ENCODE measurements at places on chromosomes 2 and 18.

DNA sequence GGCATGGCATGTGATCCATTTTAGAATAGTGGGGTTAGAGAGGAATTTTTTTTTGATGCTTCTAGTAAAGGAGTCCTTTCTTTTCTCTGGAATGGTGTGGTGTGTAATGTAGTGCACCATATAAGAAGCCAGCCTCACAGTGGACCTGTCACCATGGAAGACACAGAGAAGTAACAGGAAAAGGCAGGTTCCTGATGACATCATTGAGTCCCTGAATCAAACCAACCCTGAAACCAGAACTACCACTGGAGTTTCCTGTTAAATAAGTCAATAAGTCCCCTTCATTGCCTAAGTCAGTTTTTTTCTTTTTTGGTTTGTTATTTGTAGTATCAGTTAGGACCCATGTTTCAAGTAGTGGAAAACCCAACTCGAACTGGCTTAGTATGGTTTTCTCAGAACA, 11.9 kb downstream of the ADCYAP1 start:
- H3K4me1 ChIP-seq, result no peaks in the 10 kb centered on the region
- no peak overlapping the region for H3K4me3 ChIP-seq
- DNase-seq, result no peak

DNA sequence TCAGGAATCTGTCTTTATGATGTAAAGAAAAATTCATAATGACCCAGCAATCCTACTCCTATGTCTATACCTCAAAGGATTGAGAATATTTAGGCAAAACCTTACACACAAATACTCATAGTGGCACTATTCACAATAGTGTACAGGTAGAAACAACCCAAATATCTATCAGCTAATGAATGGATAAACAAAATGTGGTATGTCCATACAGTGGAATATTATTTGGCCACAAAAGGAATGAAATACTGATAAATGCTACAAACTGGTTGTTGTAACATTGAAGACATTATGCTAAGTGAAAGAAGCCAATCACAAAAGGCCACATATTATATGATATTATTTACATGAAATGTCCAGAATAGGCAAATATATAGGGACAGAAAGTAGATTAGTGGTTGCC, 24.7 kb downstream of the PDK1 start:
- H3K36me3 ChIP-seq, result peaks cover 4% of the 10 kb centered on the region
- no peak overlapping the region for H3K27ac ChIP-seq
- no peak for DNase-seq
- no peak overlapping the region for H3K4me3 ChIP-seq
- no peaks in the 10 kb centered on the region for H3K27me3 ChIP-seq
- no peaks in the 10 kb centered on the region for H3K4me1 ChIP-seq

GRCh38 chr2:30046979-30047378, 99.8 kb upstream of the YPEL5 start:
- peaks cover 74% of the 10 kb centered on the region for H3K27me3 ChIP-seq
- no peaks in the 10 kb centered on the region for H3K4me1 ChIP-seq
- DNase-seq, result no peak
- no peaks in the 10 kb centered on the region for H3K36me3 ChIP-seq
- H3K4me3 ChIP-seq, result no peak overlapping the region

- no peak for DNase-seq
- no peak overlapping the region for H3K4me3 ChIP-seq
- H3K27me3 ChIP-seq, result peaks cover 7% of the 10 kb centered on the region
- H3K27ac ChIP-seq, result no peak overlapping the region
These were observed 392.8 kb upstream of the MEIS1 start for GRCh38 chr2:66041902-66042657.

- H3K4me1 ChIP-seq, result peaks cover 4% of the 10 kb centered on the region
- no peaks in the 10 kb centered on the region for H3K36me3 ChIP-seq
- H3K4me3 ChIP-seq, result no peak overlapping the region
These were observed 424.0 kb downstream of the DSC3 start for GRCh38 chr18:30618567-30618966.

DNA sequence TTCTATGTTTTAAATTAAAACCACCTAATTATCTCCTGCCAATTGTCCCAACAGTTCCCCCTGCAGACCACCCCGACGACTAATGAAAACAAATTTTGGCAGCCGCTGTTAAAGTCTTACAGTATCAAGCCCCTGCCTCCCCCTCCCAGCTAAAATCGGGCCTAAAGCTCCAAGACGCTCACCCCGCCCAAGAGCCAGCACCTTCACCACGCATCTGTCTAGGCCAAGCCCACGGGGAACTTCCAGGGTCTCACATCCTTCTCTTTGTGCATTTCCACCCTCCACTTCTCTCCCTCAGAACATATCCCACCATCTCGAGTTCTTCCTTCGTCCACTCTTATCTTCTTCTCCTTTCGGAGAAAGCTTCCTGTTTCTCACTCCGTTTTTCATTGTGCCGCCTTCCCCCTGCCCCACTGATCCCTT, 445 bp downstream of the PRPF40A start:
- H3K27ac ChIP-seq, result peak overlapping the region; percentile 89
- H3K36me3 ChIP-seq, result peaks cover 33% of the 10 kb centered on the region
- no peak for DNase-seq
- H3K4me3 ChIP-seq, result peak overlapping the region; percentile 95
- H3K4me1 ChIP-seq, result peaks cover 3% of the 10 kb centered on the region

GRCh38 chr2:233940376-233941276, 23.5 kb downstream of the TRPM8 start:
- no peaks in the 10 kb centered on the region for H3K36me3 ChIP-seq
- H3K4me1 ChIP-seq, result no peaks in the 10 kb centered on the region
- H3K27ac ChIP-seq, result no peak overlapping the region
- no peak overlapping the region for H3K4me3 ChIP-seq

- peak overlapping the region; percentile 100 for H3K27ac ChIP-seq
- H3K36me3 ChIP-seq, result no peaks in the 10 kb centered on the region
- no peaks in the 10 kb centered on the region for H3K27me3 ChIP-seq
- DNase-seq, result no peak
These were observed 175.7 kb downstream of the TGIF1 start for GRCh38 chr18:3625742-3626091.

DNA sequence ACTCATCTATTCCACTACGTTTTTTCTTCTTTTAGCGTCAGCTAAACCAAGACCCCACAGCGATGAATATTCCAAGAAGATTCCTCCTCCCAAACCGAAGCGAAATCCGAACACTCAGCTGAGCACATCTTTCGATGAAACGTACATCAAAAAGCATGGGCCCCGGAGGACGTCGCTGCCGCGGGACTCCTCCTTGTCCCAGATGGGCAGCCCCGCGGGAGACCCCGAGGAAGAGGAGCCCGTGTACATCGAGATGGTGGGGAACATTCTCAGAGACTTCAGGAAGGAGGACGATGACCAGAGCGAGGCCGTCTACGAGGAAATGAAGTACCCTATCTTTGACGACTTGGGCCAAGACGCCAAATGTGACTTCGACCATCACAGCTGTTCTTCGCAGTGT, 182.4 kb downstream of the NYAP2 start:
- no peak overlapping the region for H3K27ac ChIP-seq
- H3K4me1 ChIP-seq, result no peaks in the 10 kb centered on the region
- no peak for DNase-seq
- no peaks in the 10 kb centered on the region for H3K36me3 ChIP-seq
- H3K27me3 ChIP-seq, result no peaks in the 10 kb centered on the region

- H3K36me3 ChIP-seq, result no peaks in the 10 kb centered on the region
- H3K4me1 ChIP-seq, result peaks cover 24% of the 10 kb centered on the region
- H3K27me3 ChIP-seq, result no peaks in the 10 kb centered on the region
- DNase-seq, result no peak
- no peak overlapping the region for H3K4me3 ChIP-seq
These were observed 10.1 kb downstream of the METAP1D start for GRCh38 chr2:172009823-172010222.

DNA sequence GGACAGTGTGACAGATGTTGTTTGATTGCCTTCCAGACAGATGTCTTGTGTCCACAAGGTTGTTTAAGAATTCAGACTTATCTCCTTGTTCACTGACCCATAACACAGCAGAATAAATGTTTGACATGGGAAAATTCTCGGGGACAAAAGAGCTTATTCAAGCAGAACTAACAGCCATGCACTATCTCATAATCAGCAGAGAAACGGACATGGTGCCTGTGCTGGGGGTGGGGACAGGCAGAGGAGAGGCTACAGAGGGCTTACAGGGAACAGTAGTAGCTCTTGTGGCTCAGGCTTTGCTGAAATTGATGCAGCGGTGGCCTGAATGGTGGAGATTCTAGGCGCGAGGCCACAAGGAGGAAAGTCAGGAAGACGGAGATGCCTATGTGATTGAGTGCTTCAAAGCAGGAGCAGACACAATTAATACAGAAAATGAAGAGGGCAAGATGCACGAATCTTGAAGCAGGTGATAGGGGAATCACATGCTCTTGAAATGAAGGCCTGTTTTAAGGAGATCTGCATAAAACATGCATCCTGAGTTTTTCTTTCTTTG, 62.0 kb upstream of the CAB39 start:
- H3K4me1 ChIP-seq, result no peaks in the 10 kb centered on the region
- no peak overlapping the region for H3K4me3 ChIP-seq
- H3K27ac ChIP-seq, result no peak overlapping the region
- no peaks in the 10 kb centered on the region for H3K27me3 ChIP-seq

DNA sequence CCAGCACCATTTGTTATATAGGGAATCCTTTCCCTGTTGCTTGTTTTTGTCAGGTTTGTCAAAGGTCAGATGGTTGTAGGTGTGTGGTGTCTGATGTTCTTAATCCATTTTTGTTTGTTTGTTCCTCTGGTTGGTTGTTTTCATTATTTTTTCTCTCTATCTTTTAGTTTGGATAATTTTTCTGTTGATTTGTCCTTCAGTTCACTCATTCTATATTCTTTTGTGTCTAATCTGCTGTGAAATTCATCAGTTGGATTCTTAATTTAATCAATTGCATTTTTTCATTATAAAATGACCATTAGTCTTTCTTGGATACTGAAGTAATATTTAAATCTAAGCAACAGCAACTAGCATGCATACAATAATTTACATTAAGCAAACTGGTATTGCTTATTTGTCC, 206.7 kb upstream of the TRIB2 start:
- H3K27ac ChIP-seq, result no peak overlapping the region
- H3K4me1 ChIP-seq, result no peaks in the 10 kb centered on the region
- H3K36me3 ChIP-seq, result no peaks in the 10 kb centered on the region
- H3K4me3 ChIP-seq, result no peak overlapping the region
- no peak for DNase-seq

GRCh38 chr2:119029297-119029696, 87.3 kb downstream of the MARCO start:
- no peak for DNase-seq
- H3K4me1 ChIP-seq, result no peaks in the 10 kb centered on the region
- H3K4me3 ChIP-seq, result no peak overlapping the region
- peaks cover 9% of the 10 kb centered on the region for H3K27me3 ChIP-seq
- no peak overlapping the region for H3K27ac ChIP-seq
- H3K36me3 ChIP-seq, result no peaks in the 10 kb centered on the region
